Epithelial cell of prostate (primary cell): ENCODE measurements at places on chromosomes 1 and 21.

DNA sequence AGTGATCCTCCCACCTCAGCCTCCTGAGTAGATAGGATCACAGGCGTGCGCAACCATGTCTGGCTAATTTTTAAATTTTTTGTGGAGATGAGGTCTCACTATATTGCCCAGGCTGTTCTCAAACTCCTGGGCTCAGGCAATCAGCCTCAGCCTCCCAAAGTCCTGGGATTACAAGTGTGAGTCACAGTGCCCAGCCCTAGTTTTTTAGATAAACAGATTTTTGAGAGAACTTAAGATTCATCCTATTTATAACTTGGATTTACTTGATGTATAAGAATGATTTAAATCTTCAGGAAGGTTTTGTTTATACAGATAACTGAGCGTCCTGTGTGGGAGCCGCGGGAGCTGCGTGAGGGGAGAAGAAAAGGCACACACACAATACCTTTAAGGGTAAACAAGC lies 26.2 kb downstream of the HEYL start:
- no peak for DNase-seq

- DNase-seq: no peak
Measured at GRCh38 chr1:232593717-232594502, 36.0 kb downstream of the SIPA1L2 start.

GRCh38 chr1:165886983-165887382 lies 59.6 kb downstream of the UCK2 start:
- DNase-seq: no peak

DNA sequence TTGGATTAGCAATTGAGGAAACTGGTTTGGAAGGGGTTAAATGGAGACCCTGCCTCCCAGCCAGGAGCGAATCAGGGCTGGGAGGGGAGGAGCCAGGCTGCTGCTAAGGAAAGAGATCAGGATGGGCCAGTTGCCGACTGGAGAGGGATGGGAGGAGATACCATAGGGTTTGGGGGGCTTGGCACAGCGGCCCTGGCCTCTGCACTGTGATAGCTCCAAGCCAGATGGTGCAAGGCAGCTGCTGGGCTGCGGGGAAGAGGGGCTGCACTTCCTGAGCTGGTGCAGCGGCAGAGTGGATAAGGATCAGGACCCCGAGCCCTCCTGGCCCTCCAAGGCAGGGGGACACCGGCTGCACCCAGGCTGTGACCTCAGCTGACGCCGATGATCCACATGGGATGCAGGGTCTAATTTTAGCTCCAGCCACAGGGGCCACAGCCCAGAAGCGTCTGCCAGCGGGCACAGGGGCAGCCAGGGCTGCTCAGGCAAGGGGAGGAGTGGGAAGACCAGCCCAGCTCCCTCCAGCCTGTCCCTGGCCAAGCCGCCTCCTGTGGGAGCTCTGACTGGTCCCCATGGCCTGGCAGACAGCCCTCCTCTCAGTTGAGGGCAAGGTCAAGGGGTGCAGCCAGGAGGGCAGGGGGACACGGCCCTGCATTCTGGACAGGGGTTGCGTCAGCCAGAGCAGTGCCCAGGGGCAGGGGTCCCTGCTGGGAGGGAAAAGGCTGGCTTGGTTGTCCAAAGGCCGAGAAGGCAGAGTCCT lies at the start of gene EXTL1:
EXTL1 (plus strand) TSS at position 129 of the 757 bp plus-strand sequence. CDS start 872 bp downstream, outside the sequence.
- no peak for DNase-seq

- no peak for DNase-seq
Measured at GRCh38 chr21:38343691-38344090, 86.9 kb downstream of the KCNJ15 start.

- DNase-seq: no peak
Measured at GRCh38 chr1:10059342-10059718, 26.6 kb downstream of the UBE4B start.

DNA sequence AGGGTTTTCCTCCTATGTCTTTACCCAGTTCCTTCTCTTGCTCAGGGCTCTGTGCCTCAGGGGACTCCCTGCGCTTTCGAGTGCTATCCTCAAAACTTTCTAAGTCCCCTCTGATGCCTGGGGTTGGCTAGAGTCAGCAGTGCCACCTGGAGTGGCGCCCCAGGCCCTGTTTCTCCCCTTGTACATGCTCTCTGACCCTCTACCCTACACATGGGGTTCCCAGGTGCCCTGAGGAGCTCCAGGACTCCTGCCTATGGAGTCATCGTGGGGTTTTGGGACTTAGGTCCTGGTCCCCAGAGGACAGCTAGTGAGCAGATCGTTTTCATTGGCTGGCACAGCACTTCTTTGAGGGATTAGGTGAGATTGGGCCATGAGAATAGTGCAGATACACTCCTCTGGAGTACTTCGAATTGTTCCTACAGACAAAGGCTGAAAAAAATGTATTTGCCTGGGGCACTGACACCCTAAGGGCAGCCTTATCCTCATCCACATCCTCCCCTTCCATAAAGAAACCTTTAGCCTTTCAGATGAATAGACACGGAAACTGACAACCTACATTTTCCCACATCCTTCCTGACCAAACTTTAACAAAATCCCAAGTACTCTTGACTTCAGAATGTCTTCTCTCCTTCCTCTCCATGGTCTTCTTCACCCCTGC lies 41.5 kb downstream of the LGR6 start:
- DNase-seq: no peak

- DNase-seq: no peak
Measured at GRCh38 chr1:109385417-109385816, 12.3 kb downstream of the SORT1 start.
